Fibroblast of gingiva (primary cell): ENCODE measurements at places on chromosomes 7 and 10.

GRCh38 chr7:98863601-98864000 lies 6.2 kb downstream of the TMEM130 start:
- no peak for DNase-seq

- DNase-seq: no peak
Observed at GRCh38 chr7:130418306-130418705, 22.5 kb downstream of the CEP41 start.

- DNase-seq: peak; percentile 55
Observed at GRCh38 chr7:2812114-2812487, 32.0 kb downstream of the GNA12 start.

DNA sequence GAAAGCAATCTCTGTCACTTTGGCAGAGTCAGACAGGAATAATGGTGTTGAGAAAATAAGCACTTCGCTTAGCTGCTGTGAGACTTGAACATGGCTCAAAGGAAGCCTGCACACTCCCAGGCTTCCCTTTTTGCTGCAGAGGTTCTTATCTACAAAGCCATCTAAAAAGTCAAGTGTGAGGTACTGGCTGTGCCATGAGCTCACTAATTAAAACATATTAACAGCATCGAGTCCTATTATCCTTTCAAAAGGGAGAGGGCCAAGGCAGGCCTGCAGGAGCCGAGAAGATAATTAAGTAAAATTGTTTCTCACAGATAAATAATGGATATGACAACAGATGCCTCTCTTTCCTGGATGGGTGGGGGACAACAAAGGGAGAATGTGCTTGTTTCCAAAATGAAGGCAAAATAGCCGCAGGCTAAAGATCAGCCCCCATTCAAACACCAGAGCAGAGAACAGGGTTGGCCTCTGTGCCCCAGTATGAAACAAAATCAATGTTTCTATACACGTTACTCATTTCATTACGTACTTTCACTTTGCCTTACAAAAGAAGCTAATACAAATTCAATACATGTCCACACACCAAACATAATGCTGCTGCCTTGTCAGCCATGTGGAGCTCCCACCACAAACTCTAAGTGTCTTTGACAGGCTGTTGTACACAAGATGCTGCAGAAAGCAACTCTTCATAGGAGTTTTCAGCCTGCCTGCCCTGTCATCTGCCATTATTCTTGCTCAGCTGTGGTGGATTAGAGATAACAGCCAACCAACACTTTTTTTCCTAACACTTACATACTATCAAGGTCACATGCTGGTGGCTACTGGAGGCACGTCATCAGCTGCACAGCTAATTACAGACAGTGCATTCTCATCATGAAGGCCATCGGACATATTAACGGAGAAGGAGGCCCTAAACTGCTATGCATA lies 55.3 kb downstream of the ELAPOR2 start:
- DNase-seq: no peak

GRCh38 chr10:11180228-11180627 lies 162.6 kb downstream of the CELF2 start:
- DNase-seq: no peak

GRCh38 chr10:47109906-47110305 lies 190.1 kb upstream of the GDF10 start:
- no peak for DNase-seq

- no peak for DNase-seq
Observed at GRCh38 chr7:28433699-28434219, 21.4 kb downstream of the CREB5 start.

GRCh38 chr10:9965341-9965740 lies 1052.3 kb upstream of the CELF2 start:
- DNase-seq: no peak

DNA sequence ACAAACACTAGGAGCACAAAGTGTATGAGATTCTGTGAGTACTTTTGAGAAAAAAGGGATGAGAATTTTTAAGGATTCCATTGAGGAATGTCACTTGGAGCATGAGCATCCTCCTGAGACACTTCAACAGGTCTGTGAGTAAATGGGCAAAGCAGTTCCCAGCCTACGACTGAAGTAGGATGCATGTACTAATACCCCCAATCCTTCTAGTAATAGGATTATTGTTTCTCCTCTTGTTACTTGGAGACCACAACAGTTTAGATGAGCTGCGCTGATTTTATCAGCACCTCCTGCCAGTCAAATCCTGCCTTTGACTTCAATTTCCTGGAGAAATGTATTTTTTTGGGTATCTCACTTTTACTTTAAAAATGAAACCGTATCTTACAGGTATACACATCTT lies 820 bp downstream of the BBS9 start:
- no peak for DNase-seq

DNA sequence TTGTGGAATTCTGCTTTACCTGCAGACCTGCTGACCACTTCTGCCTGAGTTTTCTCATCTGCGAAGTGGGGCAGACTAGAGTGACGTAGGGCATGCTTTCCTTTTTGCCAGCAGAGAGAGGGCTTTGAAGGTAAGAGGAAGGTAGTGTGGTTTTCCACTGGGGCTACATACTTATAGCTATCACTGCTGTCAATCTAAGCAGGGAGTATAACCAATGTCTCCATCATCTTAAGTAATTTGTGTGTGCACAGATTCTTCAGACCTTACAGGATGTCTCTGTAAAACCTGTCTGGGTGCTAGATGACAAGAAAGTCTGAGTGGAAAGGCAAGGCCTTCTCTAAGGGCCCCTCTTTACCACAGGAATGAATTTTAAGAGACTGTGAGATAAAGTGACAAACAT lies 106.8 kb downstream of the RBM20 start:
- no peak for DNase-seq

DNA sequence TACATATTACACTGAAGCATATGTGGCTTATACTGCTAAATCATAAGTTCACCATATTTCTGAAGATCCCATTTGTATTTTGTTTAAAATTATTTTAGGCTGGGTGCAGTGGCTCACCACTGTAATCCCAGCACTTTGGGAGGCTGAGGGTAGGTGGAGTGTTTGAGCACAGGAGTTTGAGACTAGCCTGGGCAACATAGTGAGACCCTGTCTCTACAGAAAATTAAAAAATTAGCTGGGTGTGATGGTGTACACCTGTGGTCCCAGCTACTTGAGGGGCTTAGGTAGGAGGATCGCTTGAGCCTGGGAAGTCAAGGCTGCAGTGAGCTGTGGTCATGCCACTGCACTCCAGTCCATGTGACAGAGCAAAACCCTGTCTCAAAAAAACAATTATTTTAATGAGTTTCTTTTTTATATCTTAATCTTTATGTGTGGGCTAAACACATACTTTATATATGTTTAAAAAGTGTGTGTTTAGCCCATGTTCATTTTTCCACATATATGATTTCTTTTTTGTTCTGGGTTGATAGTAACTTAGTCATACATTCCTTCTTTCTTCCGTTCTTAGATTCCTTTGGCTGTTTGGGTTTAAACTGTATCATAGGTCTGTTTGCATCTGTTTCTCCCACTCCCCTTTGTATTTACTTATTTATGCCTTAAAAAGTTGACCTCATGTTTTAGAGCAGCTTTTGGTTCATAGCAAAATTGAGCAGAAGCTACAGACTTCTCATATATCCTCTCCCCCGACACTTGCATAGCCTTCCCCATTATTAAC lies 33.5 kb downstream of the RSBN1L start:
- no peak for DNase-seq

DNA sequence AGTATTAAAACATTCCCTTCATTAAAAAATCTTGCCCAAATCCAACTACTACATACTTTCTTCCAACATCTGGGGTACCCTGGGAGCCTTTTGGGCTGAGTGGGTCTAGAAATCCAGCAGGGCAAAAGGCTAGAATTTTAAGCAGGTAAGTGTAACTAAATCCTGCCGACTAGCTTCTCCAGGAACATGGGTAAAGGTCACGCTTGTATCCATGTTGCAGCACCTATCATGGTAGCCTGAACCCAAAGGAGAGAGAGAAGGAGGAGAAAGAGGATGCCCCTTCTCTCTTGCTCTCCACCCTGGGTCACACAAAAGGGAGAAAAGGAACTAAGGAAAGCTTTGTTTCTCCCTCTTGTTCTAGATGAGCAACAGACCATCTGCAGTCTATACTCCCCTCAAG lies 53.3 kb downstream of the ZNF680 start:
- no peak for DNase-seq

DNA sequence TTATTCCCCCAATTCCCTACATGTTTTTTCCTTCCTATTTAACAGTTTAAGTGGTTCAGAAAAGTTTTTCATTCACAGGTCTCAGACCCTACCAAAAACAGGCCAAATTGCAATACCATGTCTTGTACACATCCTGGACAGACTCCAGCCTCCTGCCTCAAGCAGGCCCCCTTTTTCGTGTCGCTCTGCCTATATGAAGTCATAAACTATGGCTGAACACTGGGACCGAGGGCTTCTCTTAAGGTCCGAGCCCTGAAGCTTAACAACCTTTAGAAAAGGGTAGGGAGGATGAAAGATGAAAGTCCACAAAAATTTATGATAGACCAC lies 1.4 kb downstream of the FBXW4 start:
- peak; percentile 49 for DNase-seq

GRCh38 chr10:13972609-13973008 lies 358.1 kb downstream of the FRMD4A start:
- DNase-seq: no peak

DNA sequence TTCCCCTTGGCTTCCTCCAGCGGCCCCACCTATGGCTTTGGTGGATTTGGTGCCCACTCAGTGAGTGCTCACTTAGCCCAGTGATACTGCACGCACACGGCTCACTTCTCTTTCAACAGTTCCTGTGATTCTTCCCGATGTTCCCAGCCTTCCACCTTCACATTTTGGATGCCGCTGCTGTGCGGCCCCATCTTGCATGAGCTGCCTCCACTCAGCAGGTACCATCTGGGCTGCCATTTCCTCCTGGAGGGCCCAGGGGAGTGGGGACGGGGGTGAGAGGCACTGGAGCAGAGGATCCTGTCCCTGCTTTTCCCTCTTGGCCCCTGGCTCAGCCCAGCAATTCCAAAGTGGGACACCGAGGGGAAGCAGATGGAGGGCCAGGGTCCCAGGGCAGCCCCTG lies 323.3 kb upstream of the ZNF32 start:
- DNase-seq: no peak

DNA sequence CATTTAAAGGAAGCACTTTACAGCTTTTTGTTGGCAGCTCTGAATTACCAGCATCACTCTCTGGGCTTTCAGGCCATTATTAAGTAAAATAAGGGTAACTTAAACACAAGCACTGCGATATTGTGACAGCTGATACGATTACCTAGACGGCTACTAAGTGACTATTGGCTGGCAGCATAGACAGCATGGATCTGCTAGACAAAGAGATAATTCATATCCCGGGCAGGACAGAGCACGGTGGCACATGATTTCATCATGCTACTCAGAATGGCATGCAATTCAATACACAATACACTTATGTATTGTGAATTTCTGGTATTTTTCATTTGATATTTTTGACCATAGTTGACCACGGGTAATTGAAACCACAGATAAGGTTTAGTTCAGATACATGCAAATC lies 522.0 kb upstream of the LRRN3 start:
- DNase-seq: no peak
